ENCODE measurements at places on chromosomes 16 and 17.

- peak; percentile 87 for DNase-seq
These were observed 10.7 kb upstream of the KRT28 start for GRCh38 chr17:40810494-40810893.

- DNase-seq: no peak
These were observed 11.4 kb upstream of the C16orf78 start for GRCh38 chr16:49362230-49362629.

DNA sequence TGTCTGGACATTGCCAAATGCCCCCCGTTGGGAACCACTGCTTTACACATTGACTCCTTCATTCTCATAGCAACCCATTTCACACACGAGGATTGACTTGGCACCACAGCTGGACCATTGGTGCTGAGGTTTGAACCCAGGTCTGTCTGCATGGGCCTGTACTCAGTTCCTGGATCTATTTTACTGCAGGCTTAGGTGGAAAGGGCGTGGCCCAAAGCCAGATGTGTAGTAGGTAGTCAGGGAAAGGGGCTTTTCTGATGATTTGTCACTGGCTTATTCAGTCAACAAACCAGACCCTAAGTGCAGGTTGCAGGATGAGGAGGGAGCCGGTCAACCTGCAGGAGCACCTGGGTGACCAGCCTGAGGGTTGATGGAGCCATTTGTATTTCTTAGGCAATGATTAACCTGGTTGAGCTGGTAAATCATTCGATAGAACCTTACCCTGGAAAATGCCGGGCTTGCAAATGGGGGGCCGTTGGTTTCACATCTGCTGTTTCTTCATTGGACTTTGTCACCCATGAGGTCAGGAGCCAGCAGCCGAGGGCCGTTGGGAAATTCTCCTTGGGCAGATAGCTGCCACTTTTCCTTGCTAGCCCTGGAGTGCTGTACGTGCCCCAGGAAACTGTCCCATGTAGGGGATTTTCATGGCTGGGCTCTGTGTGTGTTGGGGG, 104.4 kb downstream of the CMIP start:
- no peak for DNase-seq

- peak; percentile 7 for DNase-seq
These were observed 219.8 kb downstream of the KATNIP start for GRCh38 chr16:27769561-27770255.

DNA sequence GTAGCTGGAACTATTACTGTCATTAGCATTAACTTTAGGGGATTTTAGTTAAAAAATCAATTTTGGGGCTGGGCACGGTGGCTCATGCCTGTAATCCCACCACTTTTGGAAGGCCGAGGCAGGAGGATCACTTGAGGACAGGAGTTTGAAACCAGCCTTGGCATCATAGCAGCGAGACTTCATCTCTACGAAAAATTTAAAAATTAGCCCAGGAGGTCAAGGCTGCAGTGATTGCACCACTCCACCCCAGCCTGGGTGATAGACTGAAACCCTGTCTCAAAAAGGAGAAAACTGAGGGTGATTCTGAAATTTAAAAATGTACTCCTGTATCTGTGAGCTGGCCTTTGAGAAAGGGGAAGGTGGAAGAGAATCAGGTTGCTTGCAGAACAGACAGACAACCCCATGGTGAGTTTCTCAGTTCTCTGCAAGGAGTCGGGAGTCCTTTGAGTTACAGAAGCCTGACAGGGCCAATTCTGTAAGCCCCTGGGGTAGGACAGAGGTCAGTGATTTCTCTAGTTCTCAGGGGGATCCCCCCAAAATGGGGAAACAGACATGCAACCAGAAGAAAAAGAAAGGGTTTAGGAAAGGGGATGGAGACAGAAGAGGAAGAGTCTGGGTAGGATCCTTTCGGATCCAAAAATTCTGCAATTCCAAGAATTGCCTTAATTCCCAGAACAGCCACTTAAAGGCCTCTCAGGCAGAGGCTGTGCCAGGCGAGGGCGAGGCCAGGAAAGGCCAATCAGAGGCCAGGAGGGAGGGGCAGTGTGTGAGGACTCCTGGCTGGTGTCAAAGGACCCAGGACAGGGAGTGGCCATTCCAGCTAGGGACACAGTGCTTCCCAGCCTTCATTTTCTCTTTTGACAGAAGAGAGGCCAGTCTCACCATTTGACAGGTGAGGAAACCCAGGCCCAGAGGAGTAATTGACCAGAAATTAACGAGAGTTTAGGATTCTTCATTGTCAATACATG, 6.7 kb downstream of the NUPR1 start:
- DNase-seq: no peak

DNA sequence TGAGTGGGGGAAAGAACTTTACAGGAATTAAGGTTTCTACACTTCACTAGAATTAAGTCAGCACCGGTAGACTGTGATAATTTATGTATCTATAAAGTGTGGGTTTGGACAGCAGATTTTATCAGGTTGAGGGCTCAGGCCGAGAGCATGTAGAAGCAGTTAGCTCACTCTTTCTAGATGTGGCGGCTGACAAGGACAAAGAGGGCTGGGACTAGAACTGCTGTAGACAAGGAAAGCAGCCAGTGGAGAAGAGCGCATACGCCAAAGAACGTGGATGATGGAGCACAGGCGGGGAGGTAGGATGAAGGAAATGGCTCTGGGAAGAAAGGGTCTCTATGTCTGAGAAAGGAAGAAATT, 504 bp upstream of the GOSR1 start:
- no peak for DNase-seq

- no peak for DNase-seq
These were observed 23.1 kb downstream of the NTAN1 start for GRCh38 chr16:15032547-15033308.

GRCh38 chr17:77222356-77222755, 81.6 kb downstream of the SEC14L1 start:
- DNase-seq: no peak

DNA sequence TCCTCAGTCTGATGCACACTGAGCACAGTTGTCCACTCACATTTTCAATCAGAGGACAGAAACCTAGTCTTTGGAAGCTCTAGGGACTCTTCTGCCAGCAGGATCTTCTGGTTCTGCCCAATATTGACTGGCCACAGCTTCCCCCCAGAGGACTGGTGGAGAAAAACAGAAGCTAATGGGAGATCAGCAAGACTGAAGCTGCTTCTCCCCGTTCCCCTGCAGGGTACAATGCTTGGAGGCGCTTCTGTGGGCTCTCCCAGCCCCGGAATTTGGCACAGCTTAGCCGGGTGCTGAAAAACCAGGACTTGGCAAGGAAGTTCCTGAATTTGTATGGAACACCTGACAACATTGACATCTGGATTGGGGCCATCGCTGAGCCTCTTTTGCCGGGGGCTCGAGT, 10.3 kb downstream of the EPX start:
- no peak for DNase-seq

DNA sequence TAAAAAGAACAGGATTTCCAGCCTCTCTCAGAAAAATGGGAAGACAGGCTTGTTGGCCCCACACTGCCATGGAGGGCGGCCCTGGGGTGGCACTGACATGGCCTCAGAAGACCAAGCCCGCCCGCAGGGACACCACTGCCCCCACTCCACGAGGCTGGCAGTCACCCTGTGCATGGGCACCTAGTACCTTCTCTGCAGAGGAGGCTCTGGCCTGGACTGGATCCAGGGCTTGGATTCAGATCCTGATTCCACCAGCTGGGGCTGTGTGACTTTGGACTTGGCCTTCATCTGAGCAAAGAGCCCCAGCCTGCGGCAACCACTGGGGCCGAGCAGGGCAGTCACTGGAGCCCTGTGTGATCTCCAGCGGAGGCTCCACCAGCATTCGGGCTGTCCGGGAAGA, 16.8 kb upstream of the FASN start:
- no peak for DNase-seq

DNA sequence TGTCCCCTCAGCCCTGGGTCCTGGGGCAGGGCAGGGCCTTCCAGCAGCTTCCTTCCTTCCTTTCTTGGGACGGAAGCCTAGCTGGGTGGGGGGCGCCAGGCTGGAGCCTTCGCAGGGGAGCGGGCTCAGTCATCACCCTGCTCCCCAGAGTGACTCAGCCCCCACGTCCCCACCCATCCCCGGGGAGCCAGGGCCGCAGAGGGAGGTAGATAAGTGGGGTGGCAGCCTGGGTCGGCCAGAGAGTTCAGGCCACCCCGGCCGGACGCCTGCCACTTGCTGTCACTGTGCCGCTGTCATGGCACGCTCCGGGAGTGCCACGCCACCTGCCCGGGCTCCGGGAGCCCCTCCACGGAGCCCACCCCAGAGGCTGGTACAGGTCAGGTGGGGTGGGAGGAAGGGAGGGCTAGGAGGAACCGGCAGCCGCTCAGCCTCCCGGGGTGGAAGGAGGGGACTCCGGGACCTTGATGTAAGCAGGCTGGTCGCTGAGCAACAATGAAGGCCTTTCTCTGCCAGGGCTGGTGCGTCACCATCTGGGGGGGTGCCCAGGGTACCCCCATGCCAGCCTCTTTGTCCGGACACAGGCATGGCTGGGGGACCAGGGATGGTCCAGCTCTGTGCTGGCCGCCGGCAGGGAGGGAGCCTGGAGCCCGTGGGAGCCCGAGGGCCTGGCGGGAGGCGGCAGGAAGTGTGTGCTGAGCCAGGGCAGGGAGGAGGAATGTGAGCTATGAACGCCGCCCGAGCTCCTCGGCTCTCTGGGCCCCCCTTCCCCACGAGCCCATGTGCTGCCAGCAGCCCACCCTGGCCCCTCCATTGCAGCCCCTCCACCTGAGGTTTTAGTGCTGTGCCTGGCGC, 6.6 kb downstream of the NHERF2 start:
- DNase-seq: peak; percentile 46

GRCh38 chr16:59683709-59684108, 949.6 kb upstream of the GOT2 start:
- peak; percentile 13 for DNase-seq

GRCh38 chr17:67950945-67951344, 45.3 kb downstream of the C17orf58 start:
- DNase-seq: no peak

DNA sequence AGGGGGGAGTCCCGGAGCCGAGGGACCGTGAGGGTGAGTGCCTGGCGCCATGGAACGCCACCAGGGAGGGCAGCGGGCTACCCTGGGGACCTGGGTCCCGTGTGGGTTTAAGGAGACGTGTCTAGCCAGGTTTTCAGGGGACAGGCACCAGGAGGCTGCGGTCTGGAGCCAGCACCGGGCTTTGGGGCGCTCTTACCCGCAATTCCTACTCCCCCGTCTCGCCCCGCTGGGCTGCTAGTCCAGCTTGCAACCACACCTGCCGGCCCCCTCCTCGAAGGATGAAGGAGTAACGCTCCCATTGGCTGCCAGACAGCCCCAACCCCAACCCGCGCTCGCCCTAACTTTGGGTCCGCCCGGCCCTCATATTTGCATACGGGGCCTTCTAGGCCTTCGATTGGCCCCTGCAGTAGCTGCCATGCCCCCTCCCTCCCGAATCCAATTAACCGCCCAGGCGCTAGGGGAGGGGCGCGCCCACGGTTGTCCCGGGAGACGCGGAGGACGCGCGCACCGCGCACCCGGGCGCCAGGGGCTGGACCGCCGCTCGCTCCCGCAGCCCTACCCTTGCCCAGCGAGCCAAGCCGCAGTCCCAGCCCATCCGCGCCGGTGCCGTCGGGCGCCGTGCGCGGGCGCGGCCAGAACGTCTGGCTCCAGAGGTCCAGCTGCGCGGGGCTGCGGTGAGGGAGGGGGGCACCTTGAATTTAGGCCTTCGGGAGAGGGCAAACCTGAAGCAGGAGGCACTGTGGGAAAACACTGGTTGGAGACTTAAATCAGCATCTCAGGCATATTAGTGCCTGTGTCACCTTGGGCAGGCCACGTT, at the start of gene TTLL6:
TSS of gene TTLL6 (minus strand) at position 456 of the 817 bp plus-strand sequence. CDS start at position 299, 157 bp downstream.
- peak; percentile 98 for DNase-seq

GRCh38 chr17:73744411-73744810, 100.2 kb upstream of the SDK2 start:
- DNase-seq: no peak

GRCh38 chr16:55036371-55036821, 105.7 kb downstream of the IRX5 start:
- DNase-seq: no peak

DNA sequence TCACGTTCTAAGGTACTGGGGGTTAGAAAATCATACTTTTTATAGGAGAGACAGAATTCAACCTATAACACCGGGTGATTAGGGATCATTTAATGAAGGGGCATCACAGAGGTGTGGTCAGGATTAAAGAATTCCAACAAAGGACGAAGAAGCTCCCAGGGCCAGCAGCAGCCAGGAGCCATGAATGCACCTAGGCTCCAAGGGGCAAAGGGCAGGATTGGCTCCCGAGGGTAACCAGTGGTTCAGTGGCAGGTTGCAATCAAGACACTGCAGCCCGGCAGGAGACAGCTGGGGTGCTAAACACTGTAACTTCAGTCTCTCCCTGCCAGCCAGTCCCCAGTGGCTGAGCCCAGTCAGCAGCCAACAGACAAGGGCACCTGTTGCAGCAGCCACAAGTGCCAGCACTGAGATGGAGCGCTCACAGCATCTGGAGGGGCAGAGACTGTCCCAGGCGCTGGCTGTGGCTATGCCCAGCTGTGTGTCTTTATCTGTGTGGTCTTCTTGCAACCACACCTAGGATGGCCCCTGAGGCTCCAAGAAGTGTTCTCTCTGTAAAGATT, 23.9 kb downstream of the DHRS7C start:
- DNase-seq: no peak

- DNase-seq: peak; percentile 59
These were observed 2.2 kb downstream of the PLCD3 start for GRCh38 chr17:45129940-45130680.

DNA sequence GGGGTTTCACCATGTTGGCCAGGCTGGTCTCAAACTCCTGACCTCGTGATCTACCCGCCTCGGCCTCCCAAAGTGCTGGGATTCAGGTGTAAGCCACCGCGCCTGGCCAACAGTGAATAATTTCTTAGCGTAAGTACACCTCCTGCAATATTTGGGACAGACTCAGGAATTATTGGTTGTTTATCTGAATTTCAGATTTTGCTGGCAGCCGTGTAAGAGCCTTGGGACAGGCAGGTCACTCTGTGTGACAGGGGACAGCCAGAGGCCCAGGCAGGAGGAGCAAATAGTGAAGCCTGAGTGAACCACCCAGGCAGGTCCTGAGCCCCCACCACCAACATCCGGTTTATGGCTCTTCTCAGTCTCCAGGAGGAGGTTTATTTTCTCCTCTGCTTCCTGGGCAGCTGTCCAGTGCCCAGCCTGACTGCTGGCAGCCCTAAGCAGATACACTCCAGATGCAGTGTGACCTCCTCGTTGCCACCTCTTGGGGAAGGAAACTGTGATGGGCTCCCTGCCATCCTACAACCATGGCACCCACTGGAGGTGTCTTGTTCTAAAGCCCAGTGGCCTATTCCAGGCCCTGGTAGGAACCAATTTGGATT, 26.2 kb upstream of the ADORA2B start:
- peak; percentile 75 for DNase-seq

DNA sequence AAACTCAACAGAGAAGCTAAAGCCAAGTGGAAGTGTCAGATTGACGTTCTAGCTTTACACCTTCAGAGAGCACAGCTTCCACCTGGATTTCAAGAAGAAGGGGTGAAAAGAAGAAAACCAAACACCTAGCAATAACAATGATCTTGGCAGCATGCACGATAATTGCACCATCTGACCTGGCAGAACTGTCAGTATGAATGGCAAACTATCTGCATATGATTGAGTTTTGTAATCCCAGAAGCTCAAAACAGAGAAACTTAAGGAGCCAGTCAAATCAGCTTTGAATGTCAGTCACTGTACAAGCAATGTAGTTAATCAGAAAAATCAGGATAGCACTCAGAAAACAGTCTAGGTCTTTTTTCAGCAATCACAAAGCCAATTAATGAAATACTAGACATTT, 427.1 kb downstream of the ZFHX3 start:
- no peak for DNase-seq

All from PC-3 (cell line).